Stimulated activated CD4-positive, alpha-beta T cell treated with anti-CD3 and anti-CD28 coated beads, Interleukin-4, amount 100 ng/mL, for 4 hours (primary cell): ENCODE measurements at places on chromosomes 13 and 19.
A peak's percentile ranks its signal among the peaks of the same experiment; 100 is the strongest.

DNA sequence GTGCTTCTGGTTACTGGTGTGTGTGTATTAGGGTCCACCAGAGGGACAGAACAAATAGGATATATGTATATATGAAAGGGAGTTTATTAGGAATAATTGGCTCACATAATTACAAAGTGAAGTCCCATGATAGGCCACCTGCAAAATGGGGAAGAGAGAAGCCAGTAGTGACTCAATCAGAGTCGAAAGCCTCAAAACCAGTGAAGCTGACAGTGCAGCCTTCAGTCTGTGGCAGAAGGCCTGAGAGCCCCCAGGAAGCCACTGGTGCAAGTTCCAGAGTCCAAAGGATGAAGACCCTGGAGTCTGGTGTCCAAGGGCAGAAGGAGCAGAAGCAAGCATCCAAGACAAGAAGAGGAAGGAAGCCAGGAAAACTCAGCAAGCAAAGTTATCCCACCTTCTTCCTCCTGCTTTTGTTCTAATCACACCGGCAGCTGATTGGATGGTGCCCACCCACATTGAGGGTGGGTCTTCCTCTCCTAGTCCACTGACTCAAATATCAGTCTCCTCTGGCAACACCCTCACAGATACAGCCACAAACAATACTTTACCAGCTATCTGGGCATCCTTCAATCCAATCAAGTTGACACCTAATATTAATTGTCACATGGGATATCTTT, 21.7 kb upstream of the SCEL start:
- no peak for DNase-seq

DNA sequence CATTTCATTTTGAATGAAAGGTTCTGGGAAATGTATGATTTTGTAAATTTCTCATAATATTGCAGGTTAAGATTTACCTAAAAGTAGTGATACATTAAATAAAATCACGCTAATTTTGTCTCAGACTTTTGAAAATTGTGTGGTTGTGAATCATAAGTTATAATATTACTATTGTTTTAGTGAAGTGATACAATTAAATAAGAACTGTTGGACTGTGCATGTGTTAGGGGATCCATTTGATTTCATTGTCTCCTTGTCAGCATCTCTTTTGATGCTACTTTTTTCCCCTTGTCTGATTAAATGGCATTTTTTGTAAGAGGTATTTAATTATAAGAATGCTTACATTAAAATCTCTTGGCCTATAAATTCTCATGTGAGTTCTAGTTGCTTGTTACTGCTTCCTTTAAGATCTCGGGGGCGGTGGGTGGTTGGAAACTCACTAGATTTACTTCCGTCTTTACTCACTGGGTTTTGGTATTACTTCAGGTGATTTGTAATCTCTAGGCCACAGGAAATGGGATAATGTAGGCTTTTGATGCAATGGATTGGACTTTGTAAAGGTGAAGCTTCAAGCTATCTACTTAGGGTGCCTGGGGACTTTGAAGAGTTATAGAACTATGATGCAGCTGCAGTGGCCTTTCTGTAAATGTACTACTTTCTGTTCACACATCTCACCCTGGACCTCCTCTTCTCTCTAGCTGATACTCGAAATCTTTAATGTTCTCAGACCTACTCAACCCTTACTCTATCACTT, 66.5 kb downstream of the PAN3 start:
- DNase-seq = peak; percentile 24

GRCh38 chr19:54470276-54470887, 2.7 kb downstream of the CDC42EP5 start:
- no peak for DNase-seq

DNA sequence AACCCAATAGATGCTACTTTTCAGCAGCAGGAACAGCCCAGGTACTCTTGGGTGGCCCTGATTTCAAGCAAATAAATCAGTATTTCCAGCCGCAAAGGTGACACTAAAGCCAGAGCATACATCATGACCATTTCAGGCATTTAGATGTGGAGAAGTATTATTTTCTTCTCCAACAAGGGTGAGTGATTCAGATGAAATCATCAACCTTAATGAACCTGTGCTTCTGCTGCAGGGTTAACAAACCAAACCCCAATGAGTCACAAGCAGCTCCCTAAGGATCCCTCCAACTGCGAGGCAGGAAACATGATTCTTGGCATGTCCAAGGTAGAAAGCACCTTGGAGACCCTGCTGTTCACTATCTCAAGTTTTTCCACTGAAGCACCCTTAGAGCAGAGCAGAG, 32.7 kb downstream of the MBNL2 start:
- DNase-seq = no peak

DNA sequence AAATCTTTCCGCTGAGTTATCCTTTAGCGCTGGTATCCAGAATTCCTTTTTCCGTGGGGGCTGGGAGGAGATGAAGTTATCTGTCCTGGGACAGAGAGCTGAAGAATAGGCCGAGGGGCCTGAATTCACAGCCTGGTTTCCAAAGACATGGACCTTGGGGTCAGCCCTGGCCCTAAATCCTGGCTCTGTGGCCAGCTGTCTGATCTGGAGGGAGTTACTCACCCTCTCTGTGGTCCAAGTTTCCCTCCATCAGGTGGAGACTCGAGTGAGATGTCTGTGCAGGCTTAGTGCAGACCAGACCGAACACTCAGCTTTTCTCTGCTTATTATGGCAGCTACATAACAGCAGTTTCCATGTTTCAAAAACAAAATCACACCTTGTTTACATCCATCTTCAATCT, 59.6 kb downstream of the CDADC1 start:
- DNase-seq = no peak

DNA sequence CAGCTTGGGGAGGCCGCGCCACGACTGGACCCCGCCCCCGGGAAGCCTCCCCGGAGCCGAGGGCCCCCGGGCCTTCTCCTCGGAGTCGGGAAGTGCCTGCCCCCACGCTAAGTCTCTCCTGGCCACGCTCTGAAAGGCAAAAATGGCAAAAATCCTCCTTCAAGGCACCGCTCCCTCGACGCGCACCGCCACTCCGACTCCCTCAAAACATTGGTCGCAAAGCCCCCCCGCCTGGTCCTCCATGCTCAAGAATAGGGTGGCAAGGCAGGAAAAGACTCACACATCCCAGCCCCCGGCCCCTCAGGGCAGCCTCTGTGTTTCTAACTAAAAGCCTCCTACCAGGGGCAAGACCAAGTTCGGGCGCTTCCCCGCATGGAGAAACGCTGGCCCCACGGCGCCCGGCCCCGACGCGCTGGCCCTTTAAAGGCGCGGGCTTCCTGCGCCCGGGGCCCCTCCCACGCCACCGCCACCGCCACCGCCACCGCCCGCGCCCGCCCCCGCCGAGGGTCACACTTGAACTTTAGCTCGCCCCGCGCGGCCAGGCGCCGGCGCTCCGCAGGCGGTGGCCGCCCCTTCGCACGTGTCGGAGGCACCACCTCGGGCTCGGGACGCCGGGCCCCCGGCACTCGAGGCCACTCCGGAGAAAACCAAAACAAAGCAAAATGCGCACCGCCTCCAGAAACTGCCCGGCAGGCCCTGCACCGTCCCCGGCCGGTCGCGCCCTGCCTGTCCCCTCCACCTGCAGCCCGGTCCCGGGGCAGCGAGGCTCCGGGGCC, 1.9 kb downstream of the FOXO1 start:
- DNase-seq = peak; percentile 59

GRCh38 chr19:17339088-17339741, 1.9 kb downstream of the GTPBP3 start:
- DNase-seq = peak; percentile 58

- no peak for DNase-seq
Measured at GRCh38 chr13:25796474-25796873, 255.3 kb downstream of the SHISA2 start.

DNA sequence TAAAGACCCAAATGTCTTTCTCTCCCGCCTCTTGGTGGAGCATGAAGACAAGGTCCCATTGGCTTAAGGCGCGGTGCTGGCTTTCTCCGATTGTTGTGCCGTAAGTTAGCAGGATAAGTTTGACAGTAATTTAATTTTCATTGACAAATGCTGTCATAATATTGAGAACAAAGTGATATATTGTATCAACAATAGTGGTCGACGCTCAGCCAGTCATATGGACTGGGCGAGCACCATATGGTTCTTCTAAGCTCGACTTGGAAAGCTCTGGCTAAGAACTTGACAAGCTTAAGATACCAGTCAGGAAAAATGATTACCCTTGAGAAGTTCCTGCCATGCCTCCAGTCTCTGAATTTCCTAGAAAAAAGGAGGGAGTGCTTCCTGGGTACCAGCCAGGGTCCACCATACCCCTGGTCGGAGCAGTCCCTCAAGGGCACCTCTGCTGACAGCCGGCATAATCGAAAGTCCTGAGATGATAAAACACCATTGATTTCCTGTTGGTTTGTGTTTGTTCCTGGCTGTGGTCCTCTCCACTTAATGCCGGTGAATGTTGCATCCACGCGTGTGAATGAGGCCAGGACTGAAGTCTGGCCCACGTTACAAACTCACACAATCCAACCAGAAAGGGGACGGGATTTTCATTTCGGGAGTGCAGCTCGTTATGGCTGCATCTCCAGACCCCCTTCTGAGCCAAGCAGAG, 262.1 kb downstream of the ZNF536 start:
- no peak for DNase-seq

DNA sequence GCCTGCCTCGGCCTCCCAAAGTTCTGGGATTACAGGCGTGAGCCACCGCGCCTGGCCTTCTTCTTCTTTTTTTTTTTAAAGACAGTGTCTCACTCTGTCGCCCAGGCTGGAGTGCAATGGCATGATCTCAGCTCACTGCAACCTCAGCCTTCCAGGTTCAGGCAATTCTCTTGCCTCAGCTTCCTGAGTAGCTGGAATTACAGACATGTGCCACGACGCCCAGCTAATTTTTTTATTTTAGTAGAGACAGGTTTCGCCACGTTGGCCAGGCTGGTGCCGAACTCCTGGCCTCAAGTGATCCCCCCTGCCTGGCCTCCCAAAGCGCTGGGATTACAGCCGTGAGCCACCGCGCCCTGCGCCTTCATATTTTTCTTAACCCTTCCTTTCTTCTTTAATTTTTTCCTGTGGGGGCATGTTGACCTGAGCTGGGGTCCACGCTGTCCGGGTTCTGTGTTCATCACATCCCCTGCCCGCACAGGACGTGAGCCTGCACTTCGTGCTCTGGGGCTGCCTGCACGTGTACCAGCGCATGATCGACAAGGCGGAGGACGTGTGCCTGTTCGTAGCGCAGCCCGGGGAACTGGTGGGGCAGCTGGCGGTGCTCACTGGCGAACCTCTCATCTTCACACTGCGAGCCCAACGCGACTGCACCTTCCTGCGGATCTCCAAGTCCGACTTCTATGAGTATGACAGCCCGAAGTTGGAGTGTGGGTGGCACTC, 14.1 kb downstream of the PNPLA6 start:
- DNase-seq = no peak

GRCh38 chr19:19259741-19260140, 13.4 kb downstream of the TM6SF2 start:
- no peak for DNase-seq

DNA sequence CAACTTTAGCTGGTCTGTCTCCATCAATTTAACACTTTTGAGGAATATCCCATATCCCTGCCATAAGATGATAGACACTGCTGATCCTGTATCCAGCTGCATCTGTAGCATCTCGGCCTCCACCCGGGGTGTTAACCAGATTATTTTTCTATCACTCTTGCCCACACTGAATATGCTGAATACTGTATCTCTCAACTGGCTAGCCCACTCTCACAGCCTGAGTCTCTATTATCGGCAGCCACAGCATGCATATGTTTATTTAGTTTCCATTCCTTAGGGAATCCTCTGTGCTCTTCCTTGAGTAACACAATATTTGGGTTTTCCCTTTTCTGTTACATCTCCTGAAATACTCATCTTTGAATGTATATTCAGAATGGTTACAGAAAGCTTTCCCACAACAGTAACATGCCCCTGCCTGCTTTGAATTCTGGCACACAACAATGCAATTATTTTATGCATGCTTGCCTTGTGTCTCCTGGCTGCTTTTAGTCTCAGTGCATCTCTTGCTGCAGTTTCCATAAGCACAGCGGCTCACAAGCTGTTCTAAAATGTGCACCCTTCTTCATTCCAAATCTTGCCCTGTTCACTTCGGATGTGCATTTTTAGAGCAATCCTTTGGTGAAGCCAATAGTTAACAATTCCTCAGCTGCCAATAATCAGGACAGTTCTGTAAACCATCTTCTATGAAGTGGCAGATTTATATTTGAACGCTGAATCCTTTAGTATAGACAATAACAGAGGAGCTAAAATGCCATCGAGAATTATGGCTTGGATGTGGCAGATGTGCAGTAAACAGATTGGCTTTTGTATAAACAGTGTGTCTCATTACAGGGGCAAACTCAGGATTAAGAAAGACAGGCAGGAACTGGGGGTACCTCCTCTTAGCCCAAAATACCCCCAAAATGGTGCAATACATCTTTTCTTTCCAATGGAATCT, 261.9 kb upstream of the SOX21 start:
- no peak for DNase-seq

DNA sequence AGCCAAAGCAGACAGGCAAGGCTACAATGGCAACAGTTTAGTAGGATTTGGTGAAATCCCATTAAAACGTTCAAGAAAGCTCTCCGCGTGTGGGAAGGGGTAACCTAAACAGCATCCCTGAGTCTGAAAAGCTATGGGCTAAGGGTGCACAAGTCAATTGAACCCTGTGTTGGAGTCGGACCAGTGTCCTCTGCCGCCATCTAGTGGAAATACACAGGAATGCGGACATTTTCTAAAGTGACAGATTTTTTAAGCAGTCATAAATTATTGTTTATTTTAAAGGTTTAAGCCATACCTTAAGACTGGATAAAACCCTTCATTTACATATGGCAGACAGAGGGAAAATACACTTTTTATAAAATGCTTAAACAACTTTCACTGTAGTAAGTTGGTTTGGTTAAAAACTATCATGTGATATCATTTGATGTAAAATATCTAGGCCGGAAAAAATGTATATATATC, 26.5 kb upstream of the LSM14A start:
- peak; percentile 31 for DNase-seq

DNA sequence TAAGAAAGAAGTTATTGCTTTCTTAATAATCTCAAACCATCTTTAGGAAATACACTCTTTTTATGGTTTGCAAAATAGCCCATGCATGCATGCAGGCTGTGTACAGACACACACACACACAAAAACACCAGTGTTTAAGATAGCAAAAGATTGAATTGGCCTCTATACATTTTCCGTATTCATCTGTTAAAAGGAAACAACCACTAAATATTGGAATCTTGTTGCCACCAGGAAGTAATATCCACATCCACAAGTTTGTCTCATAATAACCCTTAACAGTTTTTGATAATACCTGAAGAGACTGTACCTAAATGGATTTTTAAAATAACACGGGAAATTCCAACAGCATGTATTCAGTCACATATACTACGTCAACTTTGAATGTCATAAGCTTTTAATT, 7.3 kb upstream of the MAB21L1 start:
- DNase-seq = no peak

GRCh38 chr13:66864627-66865026, 365.5 kb downstream of the PCDH9 start:
- no peak for DNase-seq

GRCh38 chr19:15532779-15533521, 24.6 kb downstream of the CYP4F22 start:
- peak; percentile 26 for DNase-seq

DNA sequence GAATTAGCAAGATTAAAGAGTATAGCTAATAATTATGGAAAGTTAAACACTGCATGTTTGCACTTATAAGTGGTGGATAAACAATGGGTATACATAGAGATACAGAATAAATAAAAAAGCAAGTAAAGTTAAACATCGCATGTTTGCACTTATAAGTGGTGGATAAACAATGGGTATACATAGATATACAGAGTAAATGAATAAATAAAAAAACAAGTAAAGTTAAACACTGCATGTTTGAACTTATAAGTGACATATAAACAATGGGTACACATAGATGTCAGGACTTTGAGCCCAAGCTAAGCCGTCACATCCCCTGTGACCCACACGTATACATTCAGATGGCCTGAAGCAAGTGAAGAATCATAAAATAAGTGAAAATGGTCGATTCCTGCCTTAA, 1533.3 kb upstream of the SPRY2 start:
- DNase-seq = no peak
